Left colon (tissue), 2 donors: ENCODE measurements at places on chromosomes 7 and 10.
A peak's percentile ranks its signal among the peaks of the same experiment; 100 is the strongest.

GRCh38 chr7:135704698-135705097 is 23.3 kb downstream of the SLC13A4 start:
- DNase-seq, result no peak

DNA sequence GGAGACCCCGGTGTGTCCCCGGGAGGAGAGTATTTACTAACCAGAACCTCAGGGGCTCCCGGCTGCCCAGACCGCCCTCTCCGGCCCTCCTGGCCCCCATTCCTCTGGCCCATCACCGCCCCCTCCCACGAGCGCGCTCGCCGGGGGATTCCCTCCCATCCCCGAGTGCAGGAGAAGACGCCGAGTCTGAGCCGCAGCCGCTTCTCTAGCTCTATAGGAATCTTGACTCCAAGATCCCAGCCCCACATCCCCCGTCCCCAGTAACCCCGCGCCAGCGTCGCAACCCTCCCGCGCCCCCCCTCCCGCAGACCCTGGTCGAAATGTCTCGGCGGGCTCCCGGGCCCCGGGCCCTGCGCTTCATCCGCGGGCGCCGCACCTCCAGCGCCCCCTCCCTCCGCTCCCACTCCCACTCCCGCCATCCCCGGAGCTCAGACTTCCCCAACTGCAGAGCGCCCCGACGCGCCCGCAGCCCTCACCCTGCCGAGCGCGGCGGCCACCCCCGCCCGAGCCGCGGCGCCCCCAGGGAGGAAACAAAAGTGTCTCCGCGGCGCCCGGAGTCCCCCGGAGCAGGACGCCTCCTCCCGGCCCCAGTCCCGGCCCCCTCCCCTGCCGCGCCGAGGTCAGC is 541 bp downstream of the ELMO1 start:
- no peak for DNase-seq

DNA sequence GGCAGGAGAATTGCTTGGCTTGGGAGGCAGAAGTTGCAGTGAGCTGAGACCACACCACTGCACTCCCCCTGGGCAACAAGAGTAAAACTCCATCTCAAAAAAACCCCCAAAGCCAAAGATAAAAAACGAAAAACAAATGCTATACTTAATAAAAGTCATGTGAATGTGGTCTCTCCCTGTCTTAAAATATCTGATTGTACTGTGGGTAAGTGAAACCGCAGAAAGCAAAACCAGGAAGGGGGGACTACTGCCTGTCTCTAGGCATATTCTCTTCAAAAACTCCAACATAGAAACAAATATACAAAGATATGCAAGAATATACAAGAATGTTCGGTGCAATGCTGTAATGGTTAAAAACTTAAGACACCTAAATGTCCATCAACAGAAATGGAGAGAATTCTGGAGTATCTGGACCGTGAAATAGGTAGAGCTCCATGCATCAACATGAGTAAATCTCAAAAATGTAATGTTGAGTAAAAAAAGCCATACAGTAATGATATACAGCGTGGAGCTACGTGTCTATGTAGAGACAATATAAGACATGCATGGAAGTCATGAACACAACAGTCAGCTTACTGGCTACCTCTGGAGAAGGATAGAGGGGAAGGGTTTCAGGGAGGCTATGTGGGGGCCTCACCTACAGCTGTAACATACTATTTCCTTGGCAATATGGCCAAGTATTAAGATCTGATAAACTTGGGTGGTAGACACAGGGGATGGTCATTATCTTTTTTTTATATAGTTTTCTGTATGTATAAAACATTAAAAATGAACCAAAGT is 2.1 kb downstream of the ZNF394 start:
- no peak for DNase-seq

GRCh38 chr7:158028290-158028941 is 559.2 kb downstream of the PTPRN2 start:
- peak; percentile 47 for DNase-seq

- DNase-seq, result no peak
Observed at GRCh38 chr7:128912281-128912680, 1.8 kb upstream of the KCP start.

GRCh38 chr10:122159141-122159970 is 111.7 kb upstream of the BTBD16 start:
- DNase-seq, result no peak
